ENCODE measurements at places on chromosomes 2 and 18. TPM values are rescaled to one million over a fixed set of nuclear protein-coding genes. Genes with fewer than 3 reads are reported as not detected.

GRCh38 chr2:209380293-209380692, 43.6 kb upstream of the MAP2 start:
- no peak for DNase-seq

DNA sequence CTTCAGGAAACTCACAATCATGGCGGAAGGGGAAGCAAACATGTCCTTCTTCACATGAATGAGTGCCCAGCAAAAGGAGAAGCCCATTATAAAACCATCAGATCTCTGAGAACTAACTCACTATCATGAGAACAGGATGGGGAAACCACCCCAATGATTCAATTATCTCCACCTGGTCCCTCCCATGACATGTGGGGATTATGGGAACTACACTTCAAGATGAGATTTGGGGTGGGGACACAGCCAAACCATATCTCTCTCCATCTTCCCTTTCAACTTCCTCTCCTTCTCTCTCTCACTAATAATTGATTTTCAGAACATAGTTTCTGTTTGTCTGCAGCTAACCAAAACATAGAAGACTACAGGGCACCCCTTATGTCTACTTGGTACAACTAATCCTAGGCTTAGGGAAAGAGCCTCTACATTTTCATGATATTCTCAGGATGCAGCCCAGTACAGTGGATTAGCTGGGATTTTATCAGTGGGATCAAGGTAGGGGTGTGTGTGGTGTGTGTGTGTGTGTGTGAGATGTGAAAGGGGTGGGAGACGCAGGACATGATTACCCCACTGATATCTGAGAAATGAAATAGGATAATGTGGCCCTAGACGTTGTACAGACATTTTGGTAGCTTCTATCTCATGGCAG, 2.8 kb upstream of the ATF2 start:
- DNase-seq = no peak

DNA sequence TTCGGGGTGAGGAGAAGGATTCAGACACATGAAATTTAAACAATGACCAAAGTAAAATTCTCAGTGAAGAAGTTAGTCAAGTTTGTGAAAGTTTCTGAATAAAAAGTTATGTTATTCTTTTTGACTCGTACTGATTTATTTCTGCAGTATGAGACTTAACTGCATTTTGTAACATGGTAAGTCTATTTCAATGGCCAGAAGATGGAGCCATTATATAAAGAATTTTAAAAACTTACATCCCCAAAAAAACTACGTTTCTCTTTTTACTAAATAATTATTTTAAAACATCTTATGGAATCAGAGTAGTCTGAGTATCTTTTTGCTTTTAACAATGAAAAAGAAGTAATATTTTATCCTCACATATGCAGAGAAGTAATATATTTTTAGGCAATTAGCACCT, 51.4 kb upstream of the SCN1A start:
- DNase-seq = no peak

Gene PTRHD1
- 46.9 TPM for total RNA-seq

Gene REG1B
- total RNA-seq = not detected

Gene KYNU
- total RNA-seq = 0.50 TPM

Gene RTN4
- total RNA-seq = 244 TPM

GRCh38 chr2:122267947-122268346, 512.5 kb downstream of the TSN start:
- no peak for DNase-seq

Gene NT5DC4
- not detected for total RNA-seq

Gene ALKAL2
- total RNA-seq = 4.5 TPM
